Stimulated activated CD4-positive, alpha-beta T cell treated with anti-CD3 and anti-CD28 coated beads, TNF-alpha, amount 100 ng/mL, for 24 hours (primary cell): ENCODE measurements at places on chromosomes 7 and 10.

GRCh38 chr7:17434191-17434590 is 135.7 kb downstream of the AHR start:
- no peak for DNase-seq

GRCh38 chr7:6151994-6152735 is 120.3 kb downstream of the CYTH3 start:
- no peak for DNase-seq

DNA sequence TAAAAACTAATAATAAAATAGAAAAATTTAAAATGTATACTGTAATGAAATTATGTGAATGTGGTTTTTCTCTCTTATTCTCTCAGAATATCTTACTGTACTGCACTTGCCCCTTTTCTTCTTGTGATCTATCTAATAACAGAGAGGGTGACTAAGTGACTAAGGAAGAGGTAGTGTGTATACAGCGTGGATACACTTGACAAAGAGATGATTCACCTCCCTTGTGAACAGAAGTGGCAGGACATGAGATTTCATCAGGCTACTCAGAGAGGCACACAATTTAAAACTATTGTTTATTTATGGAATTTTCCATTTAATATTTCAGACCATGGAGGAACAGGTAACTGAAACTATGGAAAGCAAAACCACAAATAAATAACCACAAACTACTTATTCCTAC is 806.6 kb upstream of the GHITM start:
- DNase-seq = no peak

DNA sequence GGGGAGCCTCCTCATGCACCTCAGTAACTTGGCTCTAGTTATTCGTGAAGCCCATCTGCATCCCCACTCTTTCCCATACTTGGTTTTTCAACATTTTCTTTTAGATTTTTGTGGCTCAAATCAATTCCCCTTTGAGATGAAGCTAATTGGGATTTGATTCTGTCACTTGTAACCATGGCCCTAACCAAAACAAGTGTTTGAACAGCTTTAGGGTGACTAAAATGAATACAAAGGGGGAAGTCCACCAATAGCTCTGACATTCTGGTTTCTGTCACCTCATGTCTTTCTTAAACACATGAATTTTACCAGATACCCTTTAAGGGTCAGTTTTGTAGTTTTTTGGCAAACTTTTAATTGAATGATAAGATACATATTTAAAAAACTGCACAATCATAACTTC is 87.0 kb downstream of the PCGF5 start:
- DNase-seq = no peak

DNA sequence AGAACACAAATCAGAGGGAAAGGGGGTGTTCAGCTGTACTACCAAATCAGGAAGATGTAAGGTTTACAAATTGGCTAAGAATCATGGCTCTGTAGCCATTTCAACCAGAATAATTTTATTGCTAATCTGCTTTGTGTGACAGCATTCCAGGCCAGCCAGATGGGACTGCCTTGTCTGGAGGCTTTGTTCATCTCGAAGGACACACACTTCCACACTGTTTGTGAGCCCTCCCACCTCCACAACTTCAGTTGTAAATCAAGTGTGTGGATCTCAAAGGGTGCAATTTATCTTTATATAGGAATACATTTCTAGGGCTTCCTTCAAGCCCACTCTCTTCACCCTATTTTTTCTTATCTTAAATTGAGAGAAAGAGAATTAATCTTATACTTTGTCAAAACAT is 6.9 kb upstream of the OIT3 start:
- no peak for DNase-seq

GRCh38 chr7:33243319-33243881 is 114.0 kb downstream of the BBS9 start:
- DNase-seq = no peak

DNA sequence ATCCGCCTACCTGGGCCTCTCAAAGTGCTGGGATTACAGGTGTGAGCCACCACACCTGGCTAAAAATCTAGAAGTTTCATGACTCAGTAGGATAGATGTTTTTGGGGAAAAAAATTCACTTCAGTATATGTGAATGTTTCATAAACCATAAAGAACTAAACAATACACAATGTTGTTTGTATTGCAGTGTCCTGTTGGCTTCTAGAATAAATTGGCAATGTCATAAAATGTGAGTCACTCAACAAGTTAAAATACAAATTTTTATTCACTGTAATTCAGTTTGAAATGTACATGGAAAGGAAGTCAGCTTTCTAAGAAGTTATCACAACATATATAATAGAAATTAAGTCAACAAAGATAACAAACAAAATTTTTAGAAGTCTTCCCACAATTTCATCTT is 16.5 kb downstream of the MRLN start:
- no peak for DNase-seq

DNA sequence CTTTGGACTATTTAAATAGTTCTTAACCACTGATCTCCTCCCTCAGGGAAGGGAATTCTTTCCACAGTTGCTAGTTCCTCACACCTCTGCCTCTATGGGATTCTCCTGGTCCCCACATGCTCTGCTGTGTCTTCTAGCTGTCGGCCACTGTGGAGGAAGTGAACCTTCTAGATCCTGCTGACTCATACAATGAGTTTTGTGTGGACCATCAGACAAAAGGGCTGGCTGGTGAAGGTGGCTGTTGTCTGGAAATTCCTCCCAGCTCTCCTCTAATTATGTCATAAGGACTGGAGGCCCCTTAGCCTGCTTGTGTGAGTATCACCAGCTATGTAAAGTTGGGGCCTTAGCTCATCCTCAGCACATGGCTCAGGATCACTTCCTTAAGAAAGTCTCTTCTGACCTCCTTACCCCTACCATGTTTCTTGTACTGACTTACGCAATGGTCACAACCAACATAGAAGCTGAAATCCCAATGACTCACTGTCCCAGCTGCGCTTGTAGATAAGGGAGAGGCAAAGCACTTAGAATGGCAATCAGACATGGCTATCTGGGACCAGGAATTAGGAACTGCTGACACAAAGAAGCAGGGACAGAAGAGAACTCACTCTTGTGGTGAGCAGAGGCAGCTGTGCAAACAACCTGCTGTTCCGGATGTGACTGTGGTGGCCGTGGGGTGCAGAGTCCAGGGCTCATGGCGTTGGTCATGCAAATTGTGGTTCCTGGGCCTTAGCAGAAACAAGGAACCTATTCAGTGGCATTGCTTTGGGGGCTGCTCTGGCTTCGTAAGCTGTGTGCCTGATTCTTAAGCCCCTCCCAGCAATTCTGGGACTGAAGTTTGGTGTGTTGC is 2.5 kb upstream of the MACC1 start:
- DNase-seq = no peak

- DNase-seq = no peak
Observed at GRCh38 chr10:79403441-79404230, 41.8 kb downstream of the ZCCHC24 start.

DNA sequence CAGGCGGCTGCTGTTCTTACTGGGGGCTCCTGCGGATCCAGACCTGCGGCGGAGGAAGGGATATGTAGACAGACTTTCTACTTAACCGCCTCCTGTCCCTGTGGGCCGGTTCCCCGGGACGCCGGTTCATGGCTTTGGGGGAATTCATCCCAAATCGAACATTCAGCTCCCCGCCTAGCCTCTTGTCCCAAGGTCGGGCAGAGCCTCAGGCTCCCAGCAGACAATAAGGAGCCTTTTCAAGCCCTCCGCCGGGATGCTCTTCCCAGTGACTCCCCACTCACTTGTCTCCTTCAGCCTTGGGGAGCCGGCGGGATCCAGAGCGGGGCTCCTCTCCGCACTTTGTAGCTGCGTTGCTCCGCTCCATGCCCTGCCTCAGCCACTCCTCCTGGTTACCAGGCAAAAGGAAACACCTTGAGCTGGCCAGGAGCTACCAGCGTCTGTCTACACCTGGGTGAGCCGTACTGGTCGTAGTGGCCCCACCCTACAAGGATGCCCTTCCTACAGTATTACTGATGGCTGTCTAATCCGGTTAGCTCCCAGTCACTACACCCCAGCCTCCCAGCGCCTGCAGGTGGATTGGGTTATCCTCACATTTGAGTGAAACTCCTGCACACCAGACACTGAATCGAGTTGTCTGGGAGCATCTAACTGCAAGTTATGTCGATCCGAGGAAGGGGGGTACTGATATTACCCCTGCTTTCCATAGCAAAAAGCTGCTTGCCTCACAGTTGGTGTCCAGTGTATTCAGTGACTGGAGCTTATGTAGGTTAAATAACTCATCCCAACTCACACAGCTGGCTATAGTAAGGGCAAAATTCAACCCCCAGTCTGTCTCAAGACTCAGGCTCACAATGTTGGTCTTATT is at the start of gene C10orf95:
Gene C10orf95, minus strand, starts transcription at position 439 of the 865 bp plus-strand sequence. CDS start 450 bp downstream, outside the sequence.
- DNase-seq = no peak
